ENCODE measurements at places on chromosomes 12 and 14. TPM values are rescaled to one million over a fixed set of nuclear protein-coding genes. Genes with fewer than 3 reads are reported as not detected.

The GRIN2B gene
- 0.10 TPM for total RNA-seq

The LMO3 gene
- total RNA-seq, result 10.9 TPM

The FGF6 gene
- not detected for total RNA-seq

DNA sequence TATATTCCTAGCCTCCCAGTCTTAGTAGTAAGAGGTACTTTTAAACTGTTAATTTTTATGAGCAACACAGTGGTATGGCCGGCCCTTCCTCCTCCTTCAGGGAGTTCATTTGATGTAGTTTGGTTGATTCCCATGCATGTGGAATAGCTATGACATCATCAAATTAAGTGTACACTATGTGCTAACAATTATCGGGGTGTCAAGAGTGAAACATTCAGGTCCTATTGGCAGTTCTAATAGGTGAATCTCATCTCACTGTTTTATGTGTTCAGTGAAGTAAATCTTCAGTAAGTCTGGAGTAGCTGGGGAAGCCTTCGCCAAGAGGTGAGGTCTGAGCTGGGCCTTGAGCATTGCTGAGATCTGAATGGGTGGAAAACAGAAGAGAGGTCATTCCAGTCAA is 656.5 kb downstream of the DIO2 start:
- no peak for DNase-seq

GRCh38 chr12:69651922-69652321 is 41.2 kb upstream of the LRRC10 start:
- no peak for DNase-seq

- no peak for DNase-seq
Measured at GRCh38 chr12:128813883-128814282, 9.9 kb downstream of the SLC15A4 start.

DNA sequence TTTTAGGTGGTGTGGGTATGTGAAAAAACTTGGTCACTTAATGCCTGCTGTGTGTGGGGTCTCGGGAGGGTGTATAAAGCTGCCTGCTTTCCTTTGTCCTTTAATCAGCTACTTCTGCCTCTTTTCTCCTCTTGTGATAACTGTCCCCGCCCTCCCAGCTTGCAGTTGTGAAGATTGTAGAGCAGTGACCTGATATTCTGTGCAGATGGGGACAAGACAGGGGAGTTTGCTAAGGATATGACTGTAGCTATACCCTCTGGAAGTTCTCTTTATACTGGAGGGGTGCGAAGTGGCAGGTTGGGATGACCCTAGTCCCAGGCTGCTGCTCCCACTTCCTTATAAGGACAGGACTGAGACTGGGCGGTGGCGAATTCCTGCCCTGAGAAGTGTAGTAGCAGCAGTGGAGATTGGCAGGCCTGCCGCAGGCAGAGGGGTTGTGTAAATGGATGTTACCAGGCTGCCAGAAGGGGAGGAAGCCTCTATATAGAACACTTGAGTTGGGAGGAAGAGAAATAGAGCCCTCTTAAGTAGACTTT is 835 bp downstream of the MYL6 start:
- peak; percentile 76 for DNase-seq

GRCh38 chr12:40152783-40153383 is 47.0 kb upstream of the SLC2A13 start:
- DNase-seq, result no peak

DNA sequence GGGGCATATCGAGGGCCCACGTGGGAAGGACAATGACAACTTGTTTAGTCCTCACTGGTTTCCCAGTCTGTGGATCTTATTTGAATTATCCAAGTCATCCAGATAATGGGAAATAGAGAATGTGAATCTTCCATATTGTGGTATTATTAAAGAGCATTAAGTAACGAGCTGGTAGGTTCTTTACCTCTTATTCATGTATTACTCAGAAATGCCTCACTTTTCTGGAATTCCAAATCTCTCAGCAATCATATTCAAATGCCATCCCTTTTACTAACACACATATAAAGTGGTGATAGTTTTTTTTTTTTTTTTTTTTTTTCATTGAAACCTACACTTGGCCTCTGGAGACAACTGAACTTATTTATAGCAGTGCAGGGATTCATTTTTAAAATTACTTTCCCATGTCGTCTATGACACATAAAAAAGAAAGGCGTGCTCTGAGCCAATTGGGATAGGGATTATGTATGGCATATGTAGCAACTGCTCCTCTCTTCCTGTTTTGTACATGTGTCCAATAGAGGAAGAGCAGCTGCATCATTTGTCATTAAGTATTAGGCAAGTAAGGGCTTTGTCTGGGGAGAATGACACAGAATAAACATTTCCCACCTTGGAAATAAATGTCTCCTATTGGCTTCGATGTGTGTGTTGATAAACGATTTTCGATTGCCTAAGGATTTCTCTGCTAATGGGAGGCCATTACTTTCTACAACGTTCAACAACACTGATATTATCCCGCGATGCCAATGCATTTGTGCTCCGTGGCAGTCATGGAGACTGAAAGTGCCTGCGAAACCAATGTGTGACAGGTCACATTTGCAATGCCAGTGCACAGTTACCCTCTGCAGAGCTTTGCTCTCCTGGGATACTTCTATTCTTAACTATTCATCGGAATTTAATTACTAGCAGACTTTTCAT is 78.6 kb upstream of the IFNG-AS1 start:
- DNase-seq, result no peak

GRCh38 chr12:107649661-107650061 is 35.9 kb upstream of the PWP1 start:
- DNase-seq, result no peak

- DNase-seq, result peak; percentile 88
Measured at GRCh38 chr12:116880817-116881324, 370 bp downstream of the HRK start.

DNA sequence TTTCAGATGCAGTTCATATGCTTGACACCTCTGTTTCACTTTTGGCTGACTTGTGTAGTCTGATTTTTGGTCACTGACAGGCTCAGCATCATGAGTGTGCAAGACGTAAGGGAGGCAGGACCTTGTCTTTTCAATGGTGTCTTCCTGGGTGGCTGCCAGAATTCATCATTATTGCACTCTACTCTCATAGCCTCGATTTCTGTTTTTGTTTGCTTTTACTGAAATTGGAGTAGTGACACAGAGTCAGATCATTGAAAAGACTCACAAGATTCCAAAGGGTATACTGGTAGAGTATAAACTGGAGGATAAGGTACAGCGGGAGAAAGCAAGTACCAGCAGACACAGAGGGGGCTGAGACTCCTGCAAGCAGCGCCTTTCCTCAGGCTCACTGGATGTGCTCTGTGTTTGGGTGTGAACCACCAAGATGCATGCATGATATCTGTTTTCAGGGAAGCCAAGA is 126.3 kb upstream of the FGD4 start:
- no peak for DNase-seq

DNA sequence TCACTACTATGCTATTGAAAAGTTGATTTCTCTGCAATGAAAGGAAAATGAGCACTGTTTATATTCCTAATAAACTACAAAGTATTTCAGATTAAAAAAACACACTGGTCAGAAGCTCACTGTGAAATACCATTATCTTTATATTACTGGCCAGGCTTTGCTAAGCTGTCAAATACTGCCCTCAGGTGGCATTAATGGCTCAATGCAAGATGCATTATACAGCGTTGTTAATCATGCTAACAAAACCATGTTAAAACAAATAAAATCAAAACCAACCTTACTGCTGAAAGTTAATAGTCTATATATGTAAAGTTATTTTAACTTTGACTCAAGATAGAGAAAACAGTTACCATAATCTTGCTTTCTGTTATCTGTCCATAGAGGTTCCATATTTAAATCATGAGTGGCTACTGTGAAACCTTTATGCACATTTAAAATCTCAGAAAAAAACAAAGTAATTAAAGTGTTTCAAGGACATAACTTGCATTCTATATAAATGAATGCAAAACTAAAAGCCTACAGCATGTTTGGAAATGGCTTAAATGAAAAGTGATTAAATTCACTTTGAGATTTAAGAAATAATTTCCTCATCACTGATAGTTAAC is 121.7 kb downstream of the RALGAPA1 start:
- DNase-seq, result peak; percentile 10

GRCh38 chr12:81998761-81999378 is 239.7 kb upstream of the PPFIA2 start:
- DNase-seq, result no peak

DNA sequence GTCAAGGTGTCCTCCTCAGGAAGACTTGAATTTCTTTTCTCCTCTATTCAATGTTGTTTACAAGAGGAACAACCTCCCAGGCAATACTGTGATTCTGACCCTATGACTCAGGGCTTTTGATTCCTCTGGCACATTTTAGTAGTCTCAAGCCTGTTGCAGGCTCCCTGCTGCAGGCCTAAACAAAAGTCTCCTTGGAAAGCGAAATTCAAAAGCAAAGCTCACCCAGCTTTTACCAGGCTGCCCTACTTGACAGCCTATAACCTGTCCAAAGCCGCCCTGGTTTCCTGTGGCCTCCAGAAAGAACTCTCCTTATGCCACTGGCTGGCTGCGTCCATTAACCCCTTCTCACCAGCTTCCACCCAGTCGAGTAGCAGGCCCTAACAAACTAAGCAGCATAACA is 11.6 kb downstream of the FGD6 start:
- no peak for DNase-seq
